ENCODE measurements at places on chromosomes 6 and 20.
A peak's percentile ranks its signal among the peaks of the same experiment; 100 is the strongest.

GRCh38 chr6:52283111-52283510, 1.4 kb downstream of the MCM3 start:
- DNase-seq, result no peak

- DNase-seq, result no peak
Observed at GRCh38 chr6:7165890-7166267, 58.1 kb downstream of the RREB1 start.

DNA sequence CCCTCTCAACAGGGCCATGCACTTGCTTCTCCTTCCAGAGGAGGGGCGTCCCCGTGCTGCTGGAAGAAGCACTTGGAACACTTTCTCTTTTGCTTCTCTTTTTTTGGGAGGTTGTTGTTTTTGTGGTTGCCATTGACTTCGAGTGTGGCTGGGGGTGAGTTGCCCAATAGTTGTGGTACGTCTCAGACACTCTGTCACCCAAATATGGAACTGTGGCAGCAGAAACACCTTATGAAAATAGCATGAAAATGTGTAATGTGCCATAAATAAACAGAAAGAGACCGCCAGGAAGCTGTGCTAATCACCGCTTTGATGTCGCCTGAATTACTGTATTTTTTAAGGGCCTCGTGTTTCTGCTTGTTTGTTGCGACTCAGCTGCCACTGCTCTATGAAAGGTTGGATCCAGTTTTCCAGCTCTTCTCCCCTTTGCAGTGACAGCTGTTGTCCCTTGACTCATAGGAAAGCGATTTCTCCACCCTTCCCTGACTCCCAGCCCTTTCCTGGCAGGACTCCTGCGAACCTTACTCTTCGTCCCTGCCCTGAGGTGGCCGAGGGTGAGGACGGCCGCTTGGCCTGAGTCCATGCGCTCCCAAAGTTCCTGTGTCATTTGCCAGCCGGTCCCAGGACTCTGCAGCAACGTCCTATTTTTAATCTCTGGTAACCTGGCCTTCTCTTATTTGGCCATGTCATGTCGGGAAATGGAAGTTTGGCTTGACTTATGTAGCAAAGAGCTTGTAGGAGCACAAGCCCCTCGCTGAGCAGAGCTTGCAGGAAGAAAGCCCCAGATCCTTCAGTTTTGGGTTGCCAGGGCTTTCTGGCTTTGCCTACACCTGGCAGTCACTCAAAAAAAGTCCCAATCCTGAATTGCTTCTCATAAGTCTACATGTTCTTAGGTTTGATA, 694.6 kb downstream of the QKI start:
- peak; percentile 91 for DNase-seq

- peak; percentile 64 for DNase-seq
Observed at GRCh38 chr6:166262743-166263515, 45.3 kb downstream of the PRR18 start.

- no peak for DNase-seq
Observed at GRCh38 chr6:127332383-127332961, 10.9 kb downstream of the ECHDC1 start.

DNA sequence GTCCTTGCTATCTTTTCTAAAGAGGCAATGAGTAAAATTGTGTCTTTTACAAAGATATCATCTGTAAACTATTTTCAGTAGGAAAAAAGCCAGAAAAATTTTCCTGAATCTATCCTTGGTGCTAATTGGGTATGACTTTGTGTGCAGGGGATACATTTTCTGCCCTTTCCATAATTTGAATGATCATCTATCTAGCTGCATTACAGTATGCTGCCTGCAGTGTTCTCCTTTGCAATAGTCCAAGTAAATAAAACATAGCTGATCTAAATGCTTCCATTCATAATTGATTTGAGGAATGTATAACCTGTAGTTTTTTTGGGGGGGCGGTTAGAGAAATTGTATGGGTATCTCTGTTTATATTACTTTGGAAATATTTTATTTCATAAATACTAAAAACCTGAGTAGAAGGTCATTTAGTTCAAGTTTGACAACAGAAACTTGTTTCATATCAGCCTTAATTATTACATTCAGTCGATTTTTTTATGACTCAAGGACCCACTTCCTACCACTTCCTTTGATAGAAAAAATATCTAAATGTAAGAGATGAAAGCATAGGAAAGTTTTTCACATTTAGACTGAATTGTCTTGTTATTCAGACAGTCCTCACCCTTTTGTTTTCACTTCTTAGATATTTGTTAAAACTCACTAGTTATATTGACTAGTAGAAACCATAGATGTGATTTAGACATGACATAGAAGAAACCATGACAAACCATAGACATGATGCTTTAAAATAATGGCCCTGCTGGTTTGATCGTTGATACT, 75.3 kb downstream of the AIG1 start:
- DNase-seq, result no peak

- peak; percentile 33 for DNase-seq
Observed at GRCh38 chr6:79630883-79631692, at the start of gene SH3BGRL2. TSS of gene SH3BGRL2 (plus strand) at chr6:79631329. CDS start at chr6:79631462, 133 bp downstream.

GRCh38 chr6:169559592-169559991, 142.2 kb downstream of the WDR27 start:
- DNase-seq, result no peak

DNA sequence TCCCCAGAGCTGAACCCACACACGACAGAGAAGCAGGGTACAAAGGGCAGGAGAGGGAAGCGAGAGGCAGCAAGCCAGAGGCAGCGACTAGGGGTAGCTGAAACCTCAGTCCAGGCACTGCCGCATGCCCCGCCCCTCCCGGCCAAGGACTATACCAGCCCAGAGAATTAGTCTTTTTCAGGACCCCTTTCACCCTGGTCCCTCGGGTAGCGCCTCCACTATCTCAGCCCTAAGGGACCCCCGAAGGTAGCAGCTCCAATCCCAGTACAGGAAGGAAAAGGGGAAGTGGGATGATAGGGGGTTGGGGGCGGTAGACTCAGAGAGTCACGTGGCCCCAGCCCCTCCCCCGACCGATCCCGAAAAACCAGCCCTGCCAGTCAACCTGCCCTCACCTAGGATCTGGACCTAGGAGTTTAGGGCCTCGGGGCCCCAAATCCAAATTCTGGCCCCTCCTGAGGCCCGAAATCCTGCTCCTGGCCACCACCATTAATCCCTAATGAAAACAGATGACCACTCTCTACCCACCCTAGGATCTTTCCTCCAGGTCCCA, 1.3 kb downstream of the RGL2 start:
- no peak for DNase-seq

- no peak for DNase-seq
Observed at GRCh38 chr6:62645274-62645673, 359.2 kb upstream of the KHDRBS2 start.

DNA sequence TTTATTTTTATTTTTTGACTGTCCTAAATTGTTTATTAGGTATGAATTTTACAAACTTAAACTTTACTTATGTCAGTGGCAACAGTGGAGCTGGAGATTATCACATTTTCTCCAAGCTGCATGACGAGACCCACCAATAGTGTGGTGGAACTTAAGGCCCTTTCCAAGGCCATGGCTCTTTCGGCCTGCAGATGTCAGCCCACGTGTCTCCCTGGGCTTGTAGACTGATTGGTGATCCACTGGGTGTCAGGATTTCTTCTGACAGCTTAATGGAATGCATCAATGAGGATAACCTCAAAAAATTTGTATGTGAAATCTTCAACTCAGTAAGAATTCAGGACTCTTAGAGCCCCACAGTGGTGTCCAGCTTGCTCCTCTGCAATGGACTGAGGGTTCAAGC, 32.3 kb upstream of the OVOL2 start:
- DNase-seq, result no peak

DNA sequence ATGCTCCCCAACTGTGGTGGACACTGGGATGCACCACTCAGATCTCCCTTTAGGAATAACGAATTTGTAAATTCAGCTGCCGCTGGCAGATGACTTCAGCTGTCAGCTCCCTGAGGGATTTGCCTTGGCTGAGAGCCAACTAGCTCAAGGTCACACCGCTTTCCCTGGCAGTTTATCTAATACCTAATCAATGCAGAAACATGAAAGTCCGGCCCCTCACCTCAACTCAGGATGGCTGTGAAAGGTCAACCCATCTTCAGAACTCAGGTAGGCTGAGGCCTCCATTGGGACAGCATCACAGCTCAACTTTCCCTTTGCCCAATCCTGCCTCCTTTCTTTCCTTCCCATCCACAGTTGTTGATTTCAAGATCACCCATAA, 22.8 kb upstream of the SCGN start:
- no peak for DNase-seq

DNA sequence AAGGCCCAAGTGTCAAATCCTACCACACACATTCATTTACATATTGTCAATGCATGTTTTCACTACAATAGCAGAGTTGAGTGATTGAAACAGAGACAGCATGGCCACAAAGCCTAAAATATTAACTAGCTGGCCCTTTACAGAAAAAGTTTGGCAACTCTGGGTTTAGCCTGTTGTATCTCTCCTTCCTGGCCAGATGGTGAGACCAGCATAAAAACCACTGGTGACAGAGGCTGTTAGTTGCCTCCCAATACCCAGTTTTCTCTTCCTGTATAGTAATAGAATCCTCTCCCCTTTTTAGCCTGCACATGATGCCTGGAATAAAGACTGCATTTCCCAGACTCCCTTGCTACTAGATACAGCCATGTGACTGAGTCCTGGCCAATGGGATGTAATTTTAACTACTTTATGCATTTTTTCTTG, 100.0 kb upstream of the TAB2 start:
- no peak for DNase-seq

- no peak for DNase-seq
Observed at GRCh38 chr20:53805895-53806384, 212.3 kb upstream of the ZNF217 start.

- DNase-seq, result peak; percentile 29
Observed at GRCh38 chr6:116251568-116252384, 2.1 kb downstream of the TSPYL4 start.

- no peak for DNase-seq
Observed at GRCh38 chr6:111027219-111027618, 45.4 kb downstream of the RPF2 start.

GRCh38 chr6:25482996-25483395, 169.0 kb upstream of the SCGN start:
- no peak for DNase-seq

GRCh38 chr20:35030136-35030535, 62.5 kb downstream of the TRPC4AP start:
- no peak for DNase-seq

DNA sequence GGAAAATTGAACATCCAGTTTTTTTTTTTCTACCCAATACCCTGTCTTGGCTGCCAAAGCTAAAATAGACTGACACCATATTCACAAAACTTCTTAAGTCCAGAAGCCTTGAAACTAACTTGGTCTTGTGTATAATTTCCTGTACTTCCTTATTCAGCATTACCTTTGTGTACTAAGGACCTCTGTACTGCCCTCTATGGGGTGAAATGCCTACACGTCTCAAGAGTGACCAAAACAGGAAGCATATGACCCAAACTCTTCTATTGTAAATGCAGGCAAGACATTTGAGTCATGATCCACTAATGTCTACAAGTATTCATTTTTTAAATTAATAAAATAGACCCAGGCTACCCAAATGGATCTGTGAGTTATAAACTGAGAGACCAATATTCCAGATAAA, 50.4 kb downstream of the HMGCLL1 start:
- peak; percentile 10 for DNase-seq

DNA sequence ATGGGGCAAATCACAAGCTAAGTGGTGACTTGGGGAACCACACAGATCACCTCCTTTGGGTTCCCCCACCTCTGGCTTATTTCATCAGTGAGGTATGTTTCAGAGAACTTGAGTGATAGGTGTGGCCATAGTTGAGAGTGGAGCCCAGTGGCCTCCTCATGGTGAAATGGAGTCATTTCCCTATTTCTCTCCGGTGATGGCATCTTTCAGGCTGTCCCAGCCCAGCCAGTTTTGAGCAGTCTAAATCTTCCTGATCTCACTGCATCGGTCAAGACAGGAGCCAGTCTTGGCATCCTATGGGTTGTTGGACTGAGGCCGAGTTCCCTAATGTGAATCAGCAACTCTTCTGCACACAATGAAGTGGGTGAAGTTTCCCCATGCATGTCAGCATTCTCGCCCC, 132.4 kb downstream of the EYA2 start:
- DNase-seq, result no peak

DNA sequence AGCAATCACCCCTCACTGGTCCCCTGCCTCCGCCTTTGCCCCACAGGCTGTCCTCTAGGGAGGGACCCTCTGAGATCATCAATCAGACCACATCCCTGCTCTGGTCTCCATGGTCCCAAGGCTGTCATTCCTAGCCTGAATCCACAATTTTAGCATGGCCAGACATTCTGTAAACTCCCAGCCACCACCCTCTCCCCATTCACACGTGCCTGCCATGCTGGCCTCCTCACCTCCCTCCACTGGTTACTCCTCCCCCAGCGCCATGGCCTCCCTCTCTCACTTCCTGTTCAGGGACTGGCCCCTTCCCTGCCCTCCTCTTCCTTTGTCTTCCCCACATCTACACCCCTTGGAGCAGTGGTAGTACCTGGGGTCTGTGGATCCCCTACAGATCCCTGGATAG, 150.7 kb upstream of the MLN start:
- DNase-seq, result no peak

GRCh38 chr6:156102129-156102528, 646.5 kb upstream of the NOX3 start:
- no peak for DNase-seq

DNA sequence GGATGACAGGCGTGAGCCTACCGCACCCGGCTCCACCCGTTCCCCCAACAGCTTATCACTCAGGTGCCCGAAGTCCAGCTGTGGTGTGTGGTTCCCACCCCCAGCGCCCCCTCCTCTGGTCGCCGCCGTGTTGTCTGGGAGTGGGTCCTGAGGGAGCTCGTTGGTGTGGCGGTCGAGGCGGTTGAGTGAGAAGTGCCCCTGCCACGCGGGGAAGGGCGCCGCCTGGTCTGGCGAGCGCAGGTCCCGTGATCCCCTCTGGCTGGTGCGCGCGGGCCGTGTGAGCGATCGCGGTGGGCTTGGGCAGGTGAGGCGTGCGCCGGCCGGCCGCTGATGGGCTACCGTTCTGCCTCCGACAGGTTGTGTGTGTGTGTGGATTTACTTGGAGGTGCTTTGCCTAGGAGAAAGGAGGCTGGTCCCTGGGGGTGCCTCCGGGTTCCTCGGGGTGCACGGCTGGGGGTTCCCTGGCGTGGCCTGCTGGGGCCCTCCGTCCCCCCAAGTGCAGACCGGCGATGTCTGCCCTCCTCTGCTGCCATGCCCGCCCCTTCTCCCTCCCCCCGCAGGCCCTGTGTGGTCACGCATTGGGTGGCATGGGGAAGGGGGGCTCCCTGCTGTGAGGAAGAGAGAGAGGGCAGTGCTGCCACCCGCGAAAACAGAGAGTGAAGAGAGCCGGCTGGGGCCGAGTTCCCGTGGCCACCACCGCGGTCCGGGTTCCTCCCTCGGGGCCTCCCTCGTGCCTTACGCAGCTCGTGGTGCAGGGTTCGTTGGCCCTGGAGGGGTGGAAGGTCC, 336.0 kb upstream of the DEFB115 start:
- DNase-seq, result no peak

GRCh38 chr6:11208267-11208666, 24.2 kb downstream of the NEDD9 start:
- DNase-seq, result no peak

- no peak for DNase-seq
Observed at GRCh38 chr20:33866398-33867100, 55.4 kb downstream of the CHMP4B start.

- peak; percentile 18 for DNase-seq
Observed at GRCh38 chr20:21808863-21809664, 103.6 kb downstream of the PAX1 start.

GRCh38 chr6:1747003-1747402, 137.3 kb downstream of the FOXC1 start:
- DNase-seq, result no peak

- no peak for DNase-seq
Observed at GRCh38 chr6:169779896-169780295, 28.5 kb downstream of the ERMARD start.
